ENCODE measurements at places on chromosomes 12 and 14. TPM values are rescaled to one million over a fixed set of nuclear protein-coding genes. Genes with fewer than 3 reads are reported as not detected.

Gene CHGA
- total RNA-seq: not detected

- DNase-seq: peak; percentile 86
These were observed 1.2 kb downstream of the PAWR start for GRCh38 chr12:79689477-79690141.

Gene DLK1
- not detected for total RNA-seq

Gene KLRF1
- total RNA-seq: not detected

GRCh38 chr12:127401005-127401404, 866.0 kb upstream of the TMEM132C start:
- DNase-seq: no peak

Gene CTSG
- total RNA-seq: not detected

Gene ASIC1
- 0.72 TPM for total RNA-seq

DNA sequence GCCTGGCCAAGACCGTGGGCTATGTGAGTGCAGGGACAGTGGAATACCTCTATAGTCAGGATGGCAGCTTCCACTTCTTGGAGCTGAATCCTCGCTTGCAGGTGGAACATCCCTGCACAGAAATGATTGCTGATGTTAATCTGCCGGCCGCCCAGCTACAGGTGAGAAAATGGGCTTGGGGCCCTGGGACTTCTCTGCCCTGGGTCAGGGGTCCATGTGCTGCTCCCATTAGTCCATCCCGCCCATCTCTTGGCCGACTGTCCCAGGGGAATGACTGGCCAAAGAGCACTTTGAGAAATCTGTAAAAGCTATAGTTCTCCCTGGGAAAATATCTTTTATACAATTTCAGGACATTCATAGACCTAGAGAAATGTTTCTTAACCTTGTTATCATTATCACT, 63.5 kb downstream of the ACACB start:
- DNase-seq: no peak

Gene GPR65
- under 0.01 TPM for total RNA-seq

GRCh38 chr12:46164186-46164761, 104.6 kb downstream of the SLC38A1 start:
- DNase-seq: no peak

GRCh38 chr14:57403521-57403864, 13.1 kb downstream of the NAA30 start:
- DNase-seq: no peak

Gene NEUROD4
- not detected for total RNA-seq

GRCh38 chr14:63300854-63301253, 17.9 kb downstream of the GPHB5 start:
- DNase-seq: no peak

GRCh38 chr12:68336889-68337303, 4.7 kb upstream of the MDM1 start:
- DNase-seq: peak; percentile 15

Gene KRT85
- not detected for total RNA-seq

Gene CD163L1
- under 0.01 TPM for total RNA-seq

Gene EPYC
- total RNA-seq: 1.8 TPM

DNA sequence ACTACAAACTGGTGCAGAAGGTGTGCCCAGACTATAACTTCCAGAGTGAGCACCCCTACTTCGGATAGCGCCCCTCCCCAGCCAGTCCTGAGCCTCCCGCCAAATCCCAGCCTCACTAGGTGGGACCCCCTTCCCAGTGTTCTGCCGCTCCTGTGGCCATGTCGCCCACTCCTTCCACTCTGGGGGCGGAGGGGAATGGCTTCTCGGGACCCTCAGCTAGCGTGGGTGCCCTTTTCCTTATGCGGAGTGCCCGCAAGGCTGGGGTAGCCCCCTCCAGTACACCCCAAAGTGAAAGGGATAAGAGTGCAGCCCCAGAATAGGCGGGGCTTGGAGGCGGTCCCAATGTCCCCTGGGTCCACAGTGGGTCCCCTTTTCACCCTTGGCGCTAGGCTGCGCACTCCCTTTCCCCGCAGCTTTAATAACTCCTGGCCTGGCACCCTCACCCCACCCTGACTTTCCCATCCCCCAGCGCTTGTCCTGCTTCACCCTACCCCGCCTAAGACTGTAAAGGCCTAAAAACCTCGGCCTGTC, 3.8 kb upstream of the SHMT2 start:
- no peak for DNase-seq

Gene KLHL33
- 0.36 TPM for total RNA-seq

Gene POTEG
- 0.36 TPM for total RNA-seq

DNA sequence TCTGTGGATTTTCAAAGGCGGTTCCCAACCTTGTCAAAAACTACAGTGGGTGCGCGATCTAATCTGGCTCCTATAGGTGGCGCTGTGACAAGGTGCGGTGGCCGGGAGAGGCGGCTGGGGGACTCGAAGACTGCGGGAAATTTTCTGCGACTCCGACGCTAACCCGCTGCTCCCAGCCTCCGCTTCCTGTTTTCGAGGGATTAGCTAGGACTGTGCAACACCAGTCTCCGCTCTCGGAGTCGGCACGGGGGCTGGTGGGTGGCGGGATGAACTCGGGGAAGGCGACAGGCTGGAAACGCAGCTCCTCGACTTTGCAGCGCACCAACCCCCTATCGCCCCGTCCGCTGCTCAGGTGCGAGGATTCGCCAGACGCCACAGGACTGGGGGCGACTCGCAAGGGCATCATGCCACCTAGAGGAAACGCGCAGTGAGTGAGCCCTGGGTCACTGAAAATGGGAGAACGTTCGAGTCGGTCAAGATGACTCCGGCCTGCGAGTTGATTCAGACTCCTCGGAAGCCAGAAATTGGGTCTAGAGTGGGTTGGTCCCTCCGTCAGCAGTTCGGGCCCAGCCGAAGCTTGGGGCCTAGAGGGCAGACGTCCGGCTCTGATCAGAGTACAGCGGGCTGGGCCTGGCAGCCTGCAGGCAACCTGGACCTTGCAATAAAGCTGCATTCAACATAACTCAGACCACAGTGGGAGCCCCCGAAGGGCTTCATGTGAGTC, 5.5 kb upstream of the PAX9 start:
- DNase-seq: peak; percentile 69

DNA sequence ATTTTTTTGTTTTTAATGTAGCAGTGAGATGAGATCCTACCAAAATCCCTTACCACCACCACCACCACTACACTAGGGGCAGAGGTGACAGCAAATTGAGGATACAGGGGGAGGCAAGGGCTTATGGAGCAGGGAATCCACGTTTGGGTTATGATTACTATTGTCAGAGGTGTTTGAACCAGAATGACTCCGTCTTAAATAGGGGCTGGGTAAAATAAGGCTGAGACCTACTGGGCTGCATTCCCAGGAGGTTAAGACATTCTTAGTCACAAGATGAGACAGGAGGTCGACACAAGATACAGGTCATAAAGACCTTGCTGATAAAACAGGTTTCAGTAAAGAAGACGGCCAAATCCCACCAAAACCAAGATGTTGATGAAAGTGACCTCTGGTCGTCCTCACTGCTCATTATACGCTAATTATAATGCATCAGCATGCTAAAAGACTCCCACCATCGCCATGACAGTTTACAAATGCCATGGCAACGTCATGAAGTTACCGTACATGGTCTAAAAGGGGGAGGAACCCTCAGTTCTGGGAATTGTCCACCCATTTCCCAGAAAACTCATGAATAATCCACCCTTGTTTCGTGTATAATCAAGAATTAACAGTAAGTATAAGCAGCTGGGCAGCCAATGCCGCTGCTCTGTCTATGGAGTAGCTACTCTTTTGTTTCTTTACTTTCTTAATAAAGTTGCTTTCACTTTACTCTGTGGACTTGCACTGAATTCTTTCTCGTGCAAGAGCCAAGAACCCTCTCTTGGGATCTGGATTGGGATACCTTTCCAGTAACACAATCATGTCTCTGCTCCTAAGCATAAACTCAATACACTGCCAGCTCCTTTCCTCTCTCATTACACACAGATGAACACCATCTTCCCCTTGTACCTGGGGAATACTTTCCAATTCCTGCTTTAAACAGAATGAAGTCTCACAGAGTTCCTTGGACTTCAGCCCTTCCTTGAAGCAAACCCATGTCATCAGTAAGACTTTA, 16.7 kb upstream of the CRY1 start:
- no peak for DNase-seq

DNA sequence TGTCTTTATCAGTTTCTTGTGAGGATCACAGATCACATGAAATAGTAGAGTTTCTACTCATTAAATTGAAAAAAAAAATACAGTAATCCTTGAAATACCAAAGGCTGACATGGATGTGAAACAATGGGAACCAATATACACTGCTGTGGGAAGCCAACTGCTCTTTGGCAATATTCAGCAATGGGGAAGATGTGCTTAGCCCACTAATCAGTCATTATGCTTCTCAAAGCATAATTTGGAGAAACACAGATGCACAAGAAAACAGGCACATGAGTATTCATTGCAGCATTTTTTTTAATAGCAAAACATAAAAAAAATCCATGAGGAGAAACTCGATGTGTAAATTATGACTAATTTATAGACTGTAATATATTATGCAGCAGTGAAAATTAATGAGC, 40.6 kb downstream of the A2M start:
- DNase-seq: no peak

Gene HOXC9
- total RNA-seq: 11.6 TPM

Gene SIRT4
- 1.1 TPM for total RNA-seq

Gene GLT8D2
- 52.5 TPM for total RNA-seq

Gene BICDL1
- total RNA-seq: not detected

DNA sequence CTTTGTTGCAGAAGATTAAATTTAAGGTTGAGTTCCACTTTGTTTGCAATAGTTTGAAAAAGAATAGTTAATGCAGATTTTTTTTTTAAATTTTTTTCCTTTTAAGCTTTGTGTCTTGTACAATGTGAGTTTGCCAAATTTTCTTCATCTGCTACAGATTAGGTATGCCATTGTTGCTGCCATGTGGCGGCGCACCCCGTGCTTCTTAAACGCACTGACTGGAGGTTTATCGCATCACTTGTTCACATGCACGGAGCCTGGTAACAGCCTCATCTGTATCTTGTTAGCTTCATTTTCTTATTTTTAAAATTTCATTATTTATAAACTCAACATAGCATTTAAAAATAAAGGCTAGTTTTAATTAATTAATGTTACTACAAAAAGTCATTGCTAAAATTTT, 43.5 kb downstream of the ETNK1 start:
- DNase-seq: no peak

Gene BCDIN3D
- 4.7 TPM for total RNA-seq

DNA sequence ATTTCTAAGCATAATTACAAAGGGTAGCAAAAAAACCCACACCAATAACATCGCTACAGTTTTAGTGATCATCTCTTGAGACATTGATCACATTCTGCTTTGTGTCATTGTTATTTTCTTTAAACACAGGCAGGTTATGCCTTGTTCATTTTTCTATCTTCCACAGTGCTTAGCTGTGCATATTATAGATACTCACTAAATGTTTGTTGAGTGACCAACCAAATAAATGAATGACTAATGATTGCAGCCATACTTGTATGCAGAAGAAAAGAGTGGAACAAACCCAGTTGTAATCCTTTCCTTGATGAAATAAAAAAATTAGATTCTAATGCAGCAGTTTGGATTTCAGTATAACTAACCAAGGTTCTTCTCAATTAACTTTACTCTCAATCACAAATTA, 81.0 kb upstream of the RASSF8 start:
- no peak for DNase-seq
